Activated T-cell treated with anti-CD3 and anti-CD28 coated beads, Interleukin-2, amount 50 U/mL, for 48 hours (primary cell): ENCODE measurements at places on chromosomes 16 and 17.

GRCh38 chr16:26645614-26646013, 421.1 kb upstream of the C16orf82 start:
- peak; percentile 72 for DNase-seq

DNA sequence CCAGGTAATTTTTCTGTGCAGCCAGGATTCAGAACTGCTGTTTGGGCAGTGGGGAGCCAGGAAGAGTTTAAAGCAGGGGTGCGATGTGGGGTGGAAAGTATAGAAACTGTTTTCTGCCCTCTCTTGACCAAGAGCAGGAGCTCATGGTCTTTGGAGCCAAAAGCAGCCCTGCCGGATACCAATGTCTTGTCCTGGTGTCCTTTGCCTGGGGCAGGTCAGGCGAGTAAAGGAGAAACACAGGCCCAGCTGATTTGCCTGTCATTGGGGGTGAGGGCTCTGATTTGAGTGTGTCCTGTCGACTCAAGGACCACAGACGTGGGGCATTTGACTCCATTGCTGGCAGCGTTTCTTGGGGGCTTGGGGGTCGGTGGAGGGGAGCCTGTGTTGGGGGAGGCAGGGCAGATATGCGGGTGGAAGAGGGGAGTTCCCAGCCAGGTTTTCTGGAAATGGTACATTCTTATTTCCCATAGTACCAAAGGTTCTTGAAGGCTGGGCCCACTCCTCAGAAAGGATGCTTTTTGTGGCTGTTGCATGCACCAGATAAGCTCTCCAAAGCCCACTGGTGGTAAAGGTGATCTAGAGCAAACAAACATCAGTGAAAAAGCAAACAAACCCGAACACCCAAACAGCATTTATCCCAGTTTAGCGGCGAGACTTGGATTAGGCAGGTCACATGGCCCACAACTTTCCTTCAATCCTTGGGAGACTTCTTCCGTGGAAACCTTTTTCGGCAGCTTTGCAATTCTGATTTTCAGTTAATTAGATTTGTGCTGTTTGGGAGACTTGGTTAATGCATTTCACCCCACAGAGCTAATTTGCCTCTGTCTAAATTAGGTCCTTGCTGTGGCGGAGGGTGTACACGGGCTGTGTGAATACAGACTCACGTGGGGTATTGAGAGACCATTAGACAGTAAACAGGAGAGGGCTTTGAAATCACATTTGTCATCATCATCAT, 59.0 kb downstream of the MSI2 start:
- DNase-seq: no peak

DNA sequence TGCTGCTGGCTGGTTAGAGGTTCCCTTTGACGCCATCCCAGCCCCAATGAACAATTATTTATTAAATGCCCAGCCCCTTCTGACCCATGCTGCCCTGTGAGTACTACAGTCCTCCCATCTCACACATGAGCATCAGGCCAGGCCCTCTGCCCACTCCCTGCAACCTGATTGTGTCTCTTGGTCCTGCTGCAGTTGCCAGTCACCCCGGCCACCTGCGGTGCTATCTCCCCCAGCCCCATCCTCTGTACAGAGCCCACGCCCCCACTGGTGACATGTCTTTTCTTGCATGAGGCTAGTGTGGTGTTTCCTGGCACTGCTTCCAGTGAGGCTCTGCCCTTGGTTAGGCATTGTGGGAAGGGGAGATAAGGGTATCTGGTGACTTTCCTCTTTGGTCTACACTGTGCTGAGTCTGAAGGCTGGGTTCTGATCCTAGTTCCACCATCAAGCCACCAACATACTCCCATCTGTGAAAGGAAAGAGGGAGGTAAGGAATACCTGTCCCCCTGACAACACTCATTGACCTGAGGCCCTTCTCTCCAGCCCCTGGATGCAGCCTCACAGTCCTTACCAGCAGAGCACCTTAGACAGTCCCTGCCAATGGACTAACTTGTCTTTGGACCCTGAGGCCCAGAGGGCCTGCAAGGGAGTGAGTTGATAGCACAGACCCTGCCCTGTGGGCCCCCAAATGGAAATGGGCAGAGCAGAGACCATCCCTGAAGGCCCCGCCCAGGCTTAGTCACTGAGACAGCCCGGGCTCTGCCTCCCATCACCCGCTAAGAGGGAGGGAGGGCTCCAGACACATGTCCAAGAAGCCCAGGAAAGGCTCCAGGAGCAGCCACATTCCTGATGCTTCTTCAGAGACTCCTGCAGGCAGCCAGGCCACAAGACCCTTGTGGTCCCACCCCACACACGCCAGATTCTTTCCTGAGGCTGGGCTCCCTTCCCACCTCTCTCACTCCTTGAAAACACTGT, 11.3 kb downstream of the CX3CL1 start:
- DNase-seq: no peak

GRCh38 chr16:65297453-65297852, 175.6 kb upstream of the CDH11 start:
- no peak for DNase-seq

DNA sequence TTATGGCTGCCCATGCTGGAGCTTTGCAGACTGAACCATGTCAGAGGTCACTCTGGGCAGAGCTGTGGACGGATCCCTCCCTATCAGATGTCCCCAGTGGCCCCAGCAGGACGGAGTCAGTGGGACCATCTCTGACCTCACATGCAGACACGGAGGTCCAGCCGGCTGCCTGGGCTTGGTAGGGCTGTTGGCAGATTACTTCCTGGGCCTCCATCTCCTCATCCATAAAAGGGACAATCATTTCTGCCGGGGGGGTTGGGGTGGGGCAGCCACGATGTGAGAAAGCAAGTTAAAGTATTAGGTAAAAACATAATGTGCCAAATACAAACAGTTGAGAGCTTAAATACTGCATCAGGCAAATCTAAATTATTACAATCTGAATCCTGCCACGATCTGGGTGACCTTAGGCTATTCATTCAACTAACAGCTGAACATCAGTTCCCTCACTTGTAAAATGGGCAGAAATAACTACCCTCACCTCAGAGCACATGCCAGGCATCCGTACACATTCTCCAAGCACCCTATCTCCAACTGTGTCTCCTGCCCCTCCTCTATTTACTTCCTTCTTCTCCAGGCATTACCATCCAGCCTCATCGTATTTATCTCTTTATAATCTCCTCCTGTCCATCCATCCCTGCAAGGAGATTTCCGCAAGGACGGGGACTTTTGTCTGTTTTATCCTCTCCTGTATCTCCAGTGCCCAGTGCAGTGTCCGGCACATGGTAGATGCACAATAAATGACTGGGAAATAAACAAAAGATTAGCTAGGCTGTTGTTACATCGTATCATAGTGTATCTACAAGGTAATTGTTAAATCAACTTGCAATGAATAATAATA, 192.3 kb upstream of the FOXF1 start:
- DNase-seq: no peak

- no peak for DNase-seq
Measured at GRCh38 chr17:78904371-78904770, 1.4 kb upstream of the CEP295NL start.

DNA sequence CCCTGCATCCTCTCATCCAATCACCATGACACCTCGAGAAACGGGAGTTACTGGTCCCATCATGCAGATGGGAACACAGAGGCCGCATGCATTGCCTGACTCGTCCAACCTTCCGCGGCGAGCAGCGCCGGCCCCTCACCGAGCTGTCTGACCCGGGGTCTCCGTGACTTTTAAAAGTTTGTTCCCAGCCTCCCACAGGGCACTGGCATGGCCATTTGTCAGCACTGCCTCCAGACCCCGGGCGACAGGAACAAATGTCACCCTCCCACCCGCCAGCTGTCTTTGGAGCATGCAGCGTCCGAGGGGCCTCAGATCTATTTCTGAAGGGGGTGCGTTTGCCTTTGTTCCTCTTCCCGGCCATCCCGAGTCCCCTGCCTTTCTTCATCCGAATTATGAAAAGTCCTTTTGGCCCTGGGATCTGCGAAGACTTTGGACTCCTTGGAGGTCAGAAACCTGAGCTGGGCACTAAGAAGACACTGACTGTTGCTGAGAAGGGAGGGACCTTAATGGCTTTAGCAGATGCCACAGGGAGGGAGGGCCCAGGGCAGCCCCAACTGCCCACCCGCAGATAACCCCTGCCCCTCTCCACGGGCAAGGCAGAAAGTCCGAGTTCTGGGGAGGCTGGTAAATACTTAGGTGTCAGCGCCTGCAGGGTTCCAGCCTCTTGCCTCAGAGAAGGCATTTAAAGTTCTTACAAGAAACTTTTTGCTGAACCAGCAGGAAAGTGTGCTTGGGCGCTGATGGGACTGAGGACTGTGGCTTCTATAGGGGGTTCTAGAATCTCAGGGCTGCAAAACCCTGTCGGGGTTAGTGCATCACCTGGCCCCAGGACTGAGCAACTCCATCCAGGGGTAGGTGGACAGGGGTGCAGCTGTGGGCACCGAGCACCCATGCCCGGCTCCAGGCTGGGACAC, 348.1 kb downstream of the FOXL1 start:
- no peak for DNase-seq

DNA sequence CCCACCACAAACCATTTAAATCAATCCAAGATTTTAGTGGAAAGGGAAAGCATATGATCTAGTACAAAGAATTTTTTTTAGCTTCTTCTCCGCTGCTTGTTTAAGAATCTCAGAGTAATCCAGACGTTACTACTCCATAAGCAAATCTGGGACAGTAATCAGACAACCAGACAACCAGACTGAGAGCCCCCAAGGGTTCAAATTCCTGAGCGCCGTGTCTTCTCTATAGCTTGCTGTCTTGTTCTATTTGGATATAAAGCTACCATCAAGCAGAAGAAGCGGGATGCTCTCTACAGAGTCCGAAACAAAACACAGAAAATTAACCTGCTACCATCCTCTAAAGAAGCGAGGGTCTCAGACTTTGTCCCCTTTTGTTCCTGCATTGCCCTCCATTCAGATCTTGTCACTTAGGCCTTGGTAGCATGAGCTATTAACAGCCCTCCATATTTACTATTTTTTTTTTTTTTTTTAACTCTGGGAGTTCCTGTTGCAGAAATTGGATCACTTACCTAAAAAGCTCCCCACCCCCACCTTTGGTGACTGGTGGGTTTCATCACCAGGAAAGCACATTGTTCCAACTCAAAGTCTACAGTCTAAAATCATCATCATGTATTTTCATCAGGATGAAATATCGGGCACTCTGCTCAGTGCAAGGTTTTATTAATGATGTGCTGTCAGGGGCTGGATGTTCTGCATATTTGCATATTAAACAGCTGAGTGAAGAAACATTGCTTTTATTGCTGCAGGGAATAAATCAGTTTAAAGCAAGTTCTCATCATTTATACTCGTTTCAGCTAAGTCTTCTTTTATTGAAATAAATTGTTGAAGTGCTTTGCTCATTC, 576.7 kb downstream of the WWOX start:
- DNase-seq: no peak

- no peak for DNase-seq
Measured at GRCh38 chr17:75407655-75408352, 2.3 kb upstream of the GRB2 start.

DNA sequence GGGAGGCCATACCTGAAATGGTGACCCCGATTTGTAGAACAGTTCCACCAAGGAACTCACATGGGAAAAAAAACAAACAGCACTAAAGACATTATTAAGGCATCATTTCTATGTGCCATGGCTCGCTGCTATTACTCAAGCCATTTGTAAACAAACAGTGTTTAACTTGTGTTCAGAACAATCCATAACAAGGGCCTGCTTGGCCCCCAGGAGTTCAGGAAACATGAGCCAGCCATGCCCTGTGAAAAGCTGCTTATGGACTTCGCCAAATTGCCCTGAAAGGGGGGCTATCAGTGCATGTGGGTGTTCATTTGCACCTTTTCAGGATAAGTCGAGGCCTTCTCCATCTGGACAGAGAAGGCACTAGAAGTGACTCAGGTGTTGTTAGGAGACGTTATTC, 8.0 kb downstream of the POLR3K start:
- no peak for DNase-seq

- no peak for DNase-seq
Measured at GRCh38 chr16:88116121-88116520, 164.9 kb downstream of the BANP start.

- DNase-seq: no peak
Measured at GRCh38 chr17:74237321-74237720, 23.9 kb downstream of the TTYH2 start.
